ENCODE measurements at places on chromosomes 11 and 22.
A peak's percentile ranks its signal among the peaks of the same experiment; 100 is the strongest.

DNA sequence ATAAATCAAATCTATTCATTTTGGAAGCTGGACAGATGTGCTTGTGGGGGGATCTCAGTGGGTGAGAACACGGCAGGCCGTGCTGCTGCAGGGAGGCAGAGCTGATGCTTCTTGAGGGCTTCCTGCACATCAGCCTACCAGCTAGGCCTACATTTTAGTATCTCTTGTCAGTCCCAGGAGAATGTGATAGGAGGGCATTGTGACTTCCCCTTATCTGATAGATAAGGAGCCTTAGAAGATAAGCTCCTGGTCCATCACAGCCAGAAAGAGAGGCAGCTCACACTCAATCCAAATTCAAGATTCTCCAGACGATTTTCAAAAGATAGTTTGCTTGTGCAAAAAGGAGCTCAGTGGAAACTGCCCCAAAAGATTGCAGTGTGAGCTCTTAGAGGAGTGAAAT lies 89.0 kb downstream of the SHANK2 start:
- DNase-seq: no peak

- DNase-seq: peak; percentile 56
These were observed at the start of gene TRIM6 for GRCh38 chr11:5596607-5597201. TRIM6 (plus strand) TSS chr11:5596637; CDS start chr11:5596898, 261 bp downstream.

GRCh38 chr22:41537203-41537602 lies 7.1 kb downstream of the POLR3H start:
- DNase-seq: no peak

DNA sequence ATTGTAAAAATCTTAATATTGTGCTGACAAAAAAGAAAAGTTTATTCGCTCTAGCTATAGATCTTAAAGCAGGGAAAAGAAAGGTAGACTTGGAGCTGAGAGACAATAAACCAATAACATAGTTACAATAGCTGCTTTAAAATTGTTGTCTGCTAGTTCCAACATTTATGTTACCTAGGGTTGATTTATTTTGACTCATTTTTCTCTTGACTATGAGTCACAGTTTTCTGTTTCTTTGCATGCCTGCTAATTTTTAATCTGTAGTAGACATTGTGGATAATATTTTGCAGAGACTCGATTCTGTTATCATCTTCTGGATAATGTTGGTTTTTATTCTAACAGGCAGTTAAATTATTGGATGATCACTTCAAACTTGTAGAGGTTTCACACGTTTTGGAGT lies 83.1 kb upstream of the TRPC6 start:
- DNase-seq: no peak

DNA sequence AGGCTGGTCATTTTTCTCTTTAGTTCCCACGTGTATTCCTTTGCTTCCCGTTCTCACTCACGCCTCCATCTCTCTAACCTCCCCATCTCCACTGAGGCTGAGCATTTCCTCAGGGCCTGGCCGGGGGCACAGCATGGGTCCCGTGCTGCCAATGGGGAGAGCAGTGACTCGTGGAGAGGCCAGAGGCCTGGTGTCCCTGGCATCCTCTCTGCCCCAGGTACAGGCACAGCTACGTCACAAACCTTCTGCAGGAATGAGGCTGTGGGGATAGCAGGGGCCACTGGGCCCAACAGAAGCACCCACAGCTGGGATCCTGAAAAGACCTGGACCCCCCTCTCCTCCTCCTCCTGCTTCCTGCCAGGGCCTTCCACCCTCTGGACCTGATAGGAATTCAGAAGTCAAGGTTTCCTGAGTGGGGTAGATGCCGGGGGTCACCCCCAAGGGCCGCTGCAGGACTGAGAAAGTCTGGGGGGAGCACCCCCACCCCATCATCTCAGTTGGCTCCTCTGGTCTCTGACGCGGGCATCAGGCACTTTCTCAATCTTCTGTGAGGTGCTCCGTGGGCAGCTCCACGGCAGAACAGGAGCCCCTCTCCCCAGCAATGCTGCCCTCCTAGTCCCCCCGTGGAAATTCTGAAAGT lies 11.8 kb downstream of the PNPLA5 start:
- DNase-seq: no peak

GRCh38 chr11:88806410-88806809 lies 259.4 kb downstream of the GRM5 start:
- DNase-seq: no peak

DNA sequence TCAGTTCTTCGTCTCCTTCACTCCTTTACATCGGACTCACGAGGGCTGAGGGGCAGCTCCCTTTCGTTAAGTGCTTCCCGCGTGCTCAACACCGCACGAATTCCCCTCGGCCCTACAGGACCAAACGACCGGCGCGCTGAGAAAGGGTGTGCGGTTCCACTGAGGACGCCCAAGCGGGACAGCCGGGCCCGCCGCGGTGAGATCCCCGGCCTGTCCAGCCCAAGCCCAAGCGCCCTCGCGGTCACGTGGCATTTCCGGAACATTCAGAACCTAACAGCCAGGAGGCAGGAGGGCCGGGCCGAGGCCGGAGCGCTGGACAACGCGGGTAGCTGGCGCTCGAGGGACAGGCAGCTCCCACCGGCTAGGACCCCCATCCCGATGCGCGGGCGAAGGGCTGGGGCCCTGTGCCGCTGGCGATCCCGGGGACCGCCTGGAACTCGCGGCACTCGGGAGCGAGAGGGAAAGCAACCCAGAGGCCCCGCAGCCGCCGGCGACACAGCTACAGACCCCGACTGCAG lies 737 bp upstream of the STIP1 start:
- peak; percentile 91 for DNase-seq

- peak; percentile 68 for DNase-seq
These were observed 32.7 kb upstream of the TXNRD2 start for GRCh38 chr22:19974268-19974861.
